DMS53 (cell line): ENCODE measurements at places on chromosomes 11 and 22.
A peak's percentile ranks its signal among the peaks of the same experiment; 100 is the strongest.

DNA sequence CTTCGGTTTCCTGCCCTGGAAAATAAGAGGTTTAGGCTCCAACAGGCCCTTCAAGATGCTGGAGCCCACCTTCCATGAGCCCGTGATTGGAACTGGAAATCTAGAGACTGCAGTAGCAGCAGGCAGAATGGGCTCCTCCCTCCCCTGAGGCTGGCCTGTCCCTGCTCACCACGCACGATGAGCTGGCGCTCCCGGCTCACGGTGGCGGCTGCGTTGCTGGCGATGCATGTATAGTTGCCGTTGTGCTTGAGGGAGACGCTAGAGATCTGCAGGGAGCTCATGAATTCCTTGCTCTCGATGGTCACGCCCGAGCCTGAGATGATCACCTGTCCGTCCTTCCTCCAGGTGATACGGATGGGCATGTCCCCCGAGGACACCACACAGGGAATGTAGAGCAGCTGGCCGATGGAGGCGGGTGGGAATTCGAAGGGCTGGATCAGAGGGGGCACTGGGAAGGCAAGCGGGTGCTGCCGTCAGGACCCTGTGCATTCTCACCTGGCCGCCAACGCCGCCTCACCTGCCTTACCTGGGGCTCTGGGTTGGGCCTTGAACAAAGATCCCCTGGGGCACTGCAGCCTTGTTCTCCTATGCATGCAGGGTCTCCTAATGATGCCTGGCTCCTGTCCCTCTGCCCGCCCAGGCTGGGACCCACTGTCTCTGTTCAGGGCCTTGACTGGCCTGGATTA, 177.8 kb downstream of the CEP164 start:
- no peak for DNase-seq

GRCh38 chr22:36765943-36766450, 9.9 kb downstream of the IFT27 start:
- DNase-seq, result no peak

- peak; percentile 48 for DNase-seq
These were observed 547.6 kb downstream of the INSC start for GRCh38 chr11:15662285-15662684.

GRCh38 chr22:20654343-20655208, 119.3 kb upstream of the SERPIND1 start:
- DNase-seq, result no peak

GRCh38 chr11:100753172-100753543, 66.1 kb downstream of the ARHGAP42 start:
- no peak for DNase-seq

- peak; percentile 88 for DNase-seq
These were observed 139.6 kb upstream of the E2F8 start for GRCh38 chr11:19380375-19380774.
